Left ventricle myocardium inferior (tissue), 1 donor: ENCODE measurements at places on chromosomes 12 and 14.

- DNase-seq = no peak
Observed at GRCh38 chr12:49893753-49894750, 9.6 kb downstream of the FAIM2 start.

GRCh38 chr12:47088021-47088944 is 8.5 kb upstream of the AMIGO2 start:
- no peak for DNase-seq

- DNase-seq = no peak
Observed at GRCh38 chr12:131803961-131804521, 24.2 kb upstream of the MMP17 start.

- DNase-seq = no peak
Observed at GRCh38 chr12:102390068-102390467, 90.3 kb downstream of the IGF1 start.

GRCh38 chr14:90815822-90816662 is at the start of gene TTC7B:
Gene TTC7B (minus strand): TSS chr14:90816430. CDS start chr14:90816295, 135 bp downstream.
- peak; percentile 62 for DNase-seq

GRCh38 chr14:103023881-103024473 is 33.4 kb downstream of the CDC42BPB start:
- DNase-seq = peak; percentile 32

DNA sequence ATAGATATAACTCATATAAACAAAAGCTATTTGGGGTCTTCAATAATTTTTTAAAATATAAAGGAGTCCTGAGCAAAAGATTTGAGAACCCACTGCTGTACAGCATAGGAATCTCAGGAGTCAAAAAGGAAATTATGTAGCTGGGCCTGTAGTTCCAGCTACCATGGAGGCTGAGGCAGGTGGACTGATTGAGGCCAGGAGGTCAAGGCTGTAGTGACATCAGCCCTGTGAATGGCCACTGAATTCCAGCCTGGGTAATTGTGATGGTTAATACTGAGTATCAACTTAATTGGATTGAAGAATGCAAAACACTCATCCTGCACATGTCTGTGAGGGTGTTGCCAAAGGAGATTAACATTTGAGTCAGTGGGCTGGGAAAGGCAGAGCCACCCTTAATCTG is 10.5 kb downstream of the CERS5 start:
- DNase-seq = no peak

DNA sequence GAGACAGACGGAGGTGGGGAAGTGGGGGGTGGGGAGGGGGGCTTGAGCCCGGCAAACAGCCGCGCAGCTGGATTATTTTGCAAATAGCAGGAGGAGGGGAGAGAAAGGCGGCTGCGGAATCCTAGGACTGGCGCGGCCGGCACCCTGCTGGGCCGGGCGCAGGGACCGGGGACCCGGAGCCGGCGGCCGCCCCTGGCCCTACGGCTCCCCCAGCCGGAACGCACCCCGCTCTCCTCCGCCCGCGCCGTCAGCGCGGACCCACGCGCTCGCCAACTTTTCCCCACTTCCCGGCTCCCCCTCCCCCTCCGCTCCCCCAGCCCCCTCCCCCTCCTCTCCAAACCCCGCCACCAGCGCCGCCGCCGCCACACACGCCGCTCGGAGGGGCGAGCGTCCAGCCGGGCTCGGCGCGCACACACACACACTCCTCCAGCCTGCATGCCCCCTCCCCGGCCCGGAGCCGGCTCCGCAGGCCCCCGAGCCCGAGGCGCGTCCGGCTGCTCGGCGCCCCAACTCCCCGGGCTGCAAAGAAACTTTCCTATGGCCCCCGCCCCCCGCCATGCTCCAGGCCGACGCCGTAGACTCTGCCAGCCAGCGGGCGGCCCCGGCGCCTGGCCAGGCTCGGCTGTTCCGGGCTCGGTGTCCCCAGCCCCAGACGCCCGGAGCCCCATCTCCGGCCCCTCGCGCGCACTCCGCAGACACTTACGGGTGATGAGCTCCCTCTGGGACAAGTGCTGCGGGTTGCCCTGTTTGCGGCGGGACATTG is 1.4 kb downstream of the BCL11B start:
- DNase-seq = no peak

DNA sequence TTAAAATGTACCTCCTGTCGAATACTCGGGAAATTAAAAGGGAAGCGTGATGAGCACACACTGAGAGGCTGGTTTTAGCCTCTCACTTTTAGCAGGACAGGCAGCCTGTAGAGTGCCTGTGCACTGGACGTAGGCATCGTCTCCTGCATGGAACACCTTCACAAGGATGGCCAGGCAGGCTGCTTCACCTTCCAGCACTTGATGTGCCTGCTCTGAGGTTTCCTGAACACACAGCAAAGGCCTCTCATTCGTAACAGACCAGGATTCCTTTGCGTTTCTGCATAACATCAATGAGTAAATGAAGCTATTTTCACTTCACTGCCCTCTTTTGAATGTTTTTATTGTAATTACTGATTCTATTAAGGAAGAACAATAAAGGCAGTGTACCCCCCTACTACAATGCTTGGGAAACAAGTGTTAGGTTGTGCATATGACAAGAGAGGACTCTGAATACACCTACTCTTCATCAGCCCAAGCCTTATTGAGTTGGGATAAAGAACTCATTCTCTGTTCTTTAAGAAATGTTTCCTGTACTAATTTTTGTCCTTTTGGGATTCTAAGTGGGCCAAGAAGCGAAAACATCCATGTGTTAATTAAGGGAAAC is 1077.6 kb upstream of the FOXG1 start:
- no peak for DNase-seq

DNA sequence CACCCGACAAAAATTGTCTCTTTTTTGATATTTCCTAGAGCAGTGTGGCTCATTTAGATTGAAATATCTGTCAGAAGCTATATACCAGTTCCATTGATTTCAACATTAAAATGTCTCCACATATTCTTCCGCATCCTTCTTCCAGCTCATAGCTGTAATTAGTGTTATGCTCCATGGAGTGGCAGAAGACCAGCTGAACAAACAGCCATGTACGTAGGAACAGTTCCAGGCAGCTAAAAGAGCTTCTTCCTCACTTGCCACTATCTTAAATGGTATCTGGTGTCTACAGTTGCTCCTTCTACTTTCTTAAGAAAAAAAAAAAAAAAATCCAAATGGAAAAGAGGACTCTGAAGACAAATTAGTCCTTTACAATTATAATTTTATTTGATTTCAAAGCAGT is 848.0 kb downstream of the DIO2 start:
- DNase-seq = no peak

GRCh38 chr14:55254581-55254980 is 16.6 kb upstream of the FBXO34 start:
- DNase-seq = no peak

DNA sequence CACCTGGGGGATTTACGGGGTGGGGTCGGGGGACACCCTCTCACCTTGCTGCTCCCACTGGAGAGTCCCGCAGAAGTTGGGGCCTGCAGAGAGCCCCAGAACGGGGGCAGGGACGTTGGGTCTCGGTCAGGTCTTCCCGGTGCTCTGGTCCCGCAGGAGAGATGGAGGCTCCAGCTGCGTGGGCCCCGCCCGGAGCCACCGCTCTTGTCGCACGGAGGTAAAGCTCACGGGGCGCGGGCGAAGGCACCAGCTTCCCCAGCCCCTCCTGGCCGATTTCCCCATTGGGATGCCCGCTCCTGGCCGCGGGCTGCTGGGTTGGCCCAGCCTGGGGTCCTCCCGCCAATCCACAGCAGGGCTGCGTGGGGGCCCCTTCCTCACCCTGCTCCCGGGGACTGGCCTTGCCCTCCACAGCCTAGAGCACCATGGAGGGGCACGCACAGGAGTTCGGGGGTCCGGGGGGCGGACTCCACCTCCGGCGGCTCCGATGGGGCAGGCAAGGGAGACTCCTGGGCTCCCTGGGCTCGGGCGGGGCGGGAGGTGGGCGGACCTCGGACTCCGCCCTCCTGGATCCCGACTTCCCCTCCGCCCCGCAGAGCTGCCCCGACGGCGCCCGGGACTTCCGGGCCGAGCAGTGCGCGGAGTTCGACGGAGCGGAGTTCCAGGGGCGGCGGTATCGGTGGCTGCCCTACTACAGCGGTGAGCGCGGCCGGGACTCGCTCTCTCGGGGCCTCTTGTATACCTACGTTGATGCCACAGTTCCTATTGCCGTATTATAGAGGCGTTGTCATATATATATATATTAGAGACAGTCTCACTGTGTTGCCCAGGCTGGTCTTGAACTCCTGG is 8.4 kb downstream of the PAPLN start:
- peak; percentile 68 for DNase-seq

DNA sequence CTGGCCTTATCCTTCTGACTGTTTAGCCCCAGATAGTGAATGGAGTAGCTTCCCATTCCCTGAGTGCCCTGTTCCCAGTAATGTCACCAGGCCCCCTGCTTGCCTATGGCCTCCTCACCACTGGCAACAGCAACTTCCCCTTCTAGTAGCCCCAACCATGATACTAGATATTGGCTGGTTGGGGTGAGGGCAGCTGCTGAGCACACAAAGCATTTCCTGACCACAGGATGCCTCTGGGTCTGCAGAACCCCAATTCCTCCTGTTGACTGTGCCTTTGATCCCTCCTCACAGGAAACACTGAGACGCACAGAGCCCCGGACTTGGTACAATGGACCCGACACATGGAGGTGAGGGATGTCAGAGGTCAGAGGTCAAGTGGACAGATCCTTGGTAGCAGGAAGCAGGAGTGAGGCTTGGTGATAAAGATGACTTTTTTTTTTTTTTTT is 597 bp downstream of the SOAT2 start:
- no peak for DNase-seq

GRCh38 chr14:68665792-68666204 is 127.1 kb downstream of the ZFP36L1 start:
- DNase-seq = no peak

- DNase-seq = no peak
Observed at GRCh38 chr12:89875809-89876208, 167.2 kb upstream of the ATP2B1 start.

- no peak for DNase-seq
Observed at GRCh38 chr12:6328945-6329702, 12.8 kb downstream of the TNFRSF1A start.

GRCh38 chr14:79294499-79294898 is 916.8 kb downstream of the DIO2 start:
- no peak for DNase-seq

DNA sequence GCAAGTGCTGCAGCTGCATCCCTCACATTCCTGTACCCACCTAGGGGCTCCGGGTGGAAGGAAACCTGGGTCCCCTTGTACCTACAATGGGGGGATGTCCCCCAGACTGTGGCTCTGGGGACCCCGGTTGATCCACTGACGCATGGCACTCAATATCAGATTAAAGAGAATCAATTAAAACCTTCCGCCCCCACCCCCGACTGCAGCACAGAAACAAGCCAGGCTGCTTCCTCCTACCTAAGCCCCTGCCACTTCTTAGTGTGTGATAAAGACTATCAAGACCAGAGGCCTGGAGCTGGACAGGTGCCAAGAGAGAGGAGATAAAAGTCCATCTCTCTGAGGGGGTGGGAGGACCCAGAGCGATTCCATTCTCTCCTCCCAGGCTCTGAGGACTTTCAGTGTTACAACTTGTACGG is 28.2 kb upstream of the RPLP0 start:
- DNase-seq = no peak

GRCh38 chr12:131619106-131619642 is 91.7 kb upstream of the SFSWAP start:
- DNase-seq = no peak

DNA sequence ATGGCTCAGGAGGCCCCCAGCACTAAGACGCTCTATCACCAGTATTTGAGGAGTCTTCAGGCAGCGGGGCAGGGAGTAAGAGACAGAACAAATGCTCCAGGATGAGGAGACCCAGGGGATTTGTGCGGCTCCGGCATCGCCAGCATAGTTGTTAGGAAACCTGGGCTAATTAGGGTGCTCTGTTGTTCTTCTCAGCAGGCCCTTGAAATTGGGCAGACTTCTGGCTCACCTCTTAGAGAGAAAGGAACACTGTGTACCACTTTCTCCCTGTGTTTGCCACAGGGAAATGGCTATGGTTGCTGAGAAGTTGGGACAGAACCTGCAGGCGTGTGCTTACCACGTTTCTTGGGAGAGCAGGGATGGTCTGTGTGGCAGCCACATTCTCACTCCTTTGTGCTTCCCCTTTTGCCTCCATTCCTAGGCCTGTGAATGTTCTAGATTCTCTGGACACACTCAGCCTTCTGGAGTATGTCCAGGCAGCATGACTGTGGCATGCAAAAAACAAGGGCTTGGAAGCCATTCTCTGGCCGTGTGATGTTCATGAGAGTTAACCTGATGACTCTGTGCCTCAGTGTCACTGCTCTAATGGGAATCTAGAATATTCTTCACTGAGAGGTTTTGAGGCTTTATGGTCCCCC is 109.0 kb downstream of the CHST11 start:
- no peak for DNase-seq

DNA sequence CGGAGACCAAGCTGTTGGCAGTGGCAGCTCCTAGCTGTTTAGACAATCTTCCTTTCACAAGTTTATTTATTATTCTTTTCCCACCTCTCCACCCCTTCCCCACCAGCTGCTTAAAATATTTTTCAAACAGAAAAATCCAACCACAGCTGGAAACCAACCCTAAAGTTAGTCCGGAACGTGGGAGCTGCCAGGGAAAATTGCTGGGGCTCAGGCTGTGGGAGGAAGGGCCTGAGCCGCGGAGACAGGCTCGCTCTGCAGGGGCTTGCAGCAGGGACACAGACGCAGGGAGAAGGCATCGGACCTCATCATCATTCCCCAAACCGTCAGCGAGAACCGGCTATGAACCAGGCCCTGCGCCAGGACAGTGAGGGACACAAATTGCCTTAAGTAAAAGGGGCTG is 16.1 kb upstream of the TMEM106C start:
- no peak for DNase-seq

GRCh38 chr12:31687101-31687527 is 27.6 kb downstream of the ETFBKMT start:
- no peak for DNase-seq

- DNase-seq = no peak
Observed at GRCh38 chr12:112514926-112515642, 96.3 kb downstream of the PTPN11 start.

GRCh38 chr14:81971911-81972310 is 438.3 kb upstream of the SEL1L start:
- no peak for DNase-seq

DNA sequence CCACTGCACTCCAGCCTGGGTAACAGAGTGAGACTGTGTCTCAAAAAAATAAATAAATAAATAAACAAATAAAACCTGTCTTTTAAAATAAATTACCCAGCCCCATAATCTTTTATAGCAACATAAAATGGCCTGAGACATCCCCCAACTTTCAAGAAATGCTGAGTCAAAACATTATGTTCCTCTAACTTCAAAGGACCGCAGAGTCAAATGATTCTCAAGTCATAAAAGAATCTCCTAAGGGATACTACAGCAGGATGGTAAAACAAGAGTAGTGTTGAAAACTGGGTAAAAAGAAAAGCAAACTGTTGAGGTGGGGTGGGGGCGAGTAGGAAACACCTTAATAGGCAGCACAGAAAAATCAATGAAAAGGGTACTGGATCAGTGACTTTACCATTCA is 9.5 kb downstream of the BLTP3B start:
- no peak for DNase-seq
